ENCODE measurements at places on chromosomes 6 and 20. TPM values are rescaled to one million over a fixed set of nuclear protein-coding genes. Genes with fewer than 3 reads are reported as not detected.

Gene MLN
- total RNA-seq, result not detected

Gene WFDC2
- not detected for total RNA-seq

Gene TTK
- 1.3 TPM for total RNA-seq

Gene ARFGEF2
- 18.9 TPM for total RNA-seq

Gene TP53TG5
- not detected for total RNA-seq

Gene CSE1L
- total RNA-seq, result 18.6 TPM

Gene IL20RA
- not detected for total RNA-seq

DNA sequence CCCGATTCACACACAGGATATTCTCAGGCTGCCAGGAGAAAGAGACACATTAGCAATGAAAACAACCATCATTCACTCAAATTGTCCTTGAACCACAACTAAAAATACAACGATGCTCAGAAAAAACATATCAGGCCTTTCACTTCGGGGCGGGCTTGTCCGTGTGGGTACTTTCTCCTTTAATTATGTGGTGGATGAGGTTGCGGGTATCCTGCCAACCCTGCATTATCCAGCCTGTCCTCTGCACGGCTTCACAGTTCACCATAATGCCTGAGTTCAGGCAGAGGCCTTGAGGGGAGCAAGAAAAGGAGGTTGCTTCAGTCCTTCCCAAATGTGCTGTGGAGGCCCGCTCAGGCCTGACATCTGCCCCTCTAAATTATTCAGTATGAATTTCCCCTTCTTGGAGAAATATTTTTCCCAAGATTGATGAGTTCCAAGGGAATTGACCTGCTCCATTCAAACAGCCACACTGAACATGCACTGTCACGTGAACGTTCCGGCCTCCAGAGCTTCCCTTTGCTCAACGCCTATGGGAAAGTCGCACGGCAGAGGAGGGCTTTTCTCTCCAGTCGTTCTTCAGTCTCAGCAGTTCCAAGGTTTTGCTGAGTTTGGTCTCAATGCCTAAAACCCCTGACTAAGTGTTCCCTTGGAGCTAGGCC lies 70.3 kb downstream of the MYLK4 start:
- no peak for DNase-seq

DNA sequence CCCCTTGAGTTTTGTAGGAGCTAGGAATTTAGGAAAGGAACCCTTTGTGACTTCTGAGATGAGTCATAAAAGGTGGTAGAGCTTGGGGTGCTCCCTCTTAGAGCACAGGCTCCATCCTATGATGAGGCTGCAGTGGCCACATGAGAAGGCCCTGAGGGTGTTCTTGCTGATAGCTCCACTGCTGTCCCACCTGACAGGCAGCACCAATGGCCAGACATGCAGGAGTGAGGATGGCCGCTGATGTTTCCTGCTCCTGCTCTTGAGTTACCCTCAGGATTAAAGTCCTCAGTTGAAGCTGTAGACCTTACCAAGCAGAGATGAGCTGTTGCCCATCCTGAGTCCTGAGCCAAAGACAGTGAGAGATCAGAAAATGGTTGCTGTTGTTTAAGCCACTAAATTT lies 512.1 kb downstream of the CDH26 start:
- DNase-seq, result no peak

DNA sequence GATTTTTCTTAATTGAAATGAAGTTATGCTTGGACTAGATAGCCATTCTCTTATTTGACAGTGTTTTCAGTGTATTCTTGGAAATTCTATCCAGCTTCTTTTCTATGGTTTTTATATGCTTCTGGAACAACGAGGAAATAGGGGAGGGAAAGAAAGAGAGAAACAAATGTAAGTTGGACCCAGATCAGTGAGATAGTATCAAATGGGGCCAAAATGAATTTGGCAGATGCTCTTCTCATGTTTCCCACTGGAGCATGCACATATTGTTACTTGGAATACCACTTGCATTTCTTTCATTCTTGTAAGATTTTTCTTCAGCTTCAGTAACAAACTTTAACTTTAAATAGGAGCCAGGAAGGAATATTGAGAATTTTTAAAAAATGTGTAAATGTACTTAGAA lies 312.3 kb downstream of the PRL start:
- no peak for DNase-seq

DNA sequence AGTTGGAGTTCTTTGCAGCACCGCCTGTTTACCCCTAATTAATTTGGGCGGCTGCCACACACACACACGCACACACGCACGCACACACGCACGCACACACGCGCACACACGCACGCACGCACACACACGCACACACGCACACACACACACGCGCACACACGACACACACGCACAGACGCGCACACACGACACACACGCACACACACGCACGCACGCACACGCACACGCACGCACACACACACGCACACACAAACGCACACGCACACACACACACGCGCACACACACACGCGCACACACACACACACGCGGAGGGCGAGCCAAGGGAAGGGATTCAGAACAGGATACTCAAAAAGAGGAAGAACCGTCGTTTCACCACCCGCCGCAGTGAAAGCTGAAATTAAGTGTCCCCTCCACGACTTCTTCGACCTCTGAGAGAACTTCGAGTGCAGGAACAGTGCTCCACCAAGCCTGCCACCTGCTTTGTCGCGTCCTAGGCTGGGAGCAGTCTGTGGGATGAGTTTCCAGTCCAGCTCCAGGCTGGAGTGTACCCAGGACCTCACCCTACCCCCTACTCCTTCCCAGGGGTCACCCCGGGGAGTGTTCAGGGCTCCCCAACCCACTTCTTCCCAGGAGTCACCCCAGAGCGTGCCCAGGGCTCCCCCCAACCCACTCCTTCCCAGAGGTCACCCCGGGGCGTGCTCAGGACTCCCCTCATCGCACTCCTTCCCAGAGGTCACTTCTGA lies 1.1 kb downstream of the RNASET2 start:
- DNase-seq, result peak; percentile 87

DNA sequence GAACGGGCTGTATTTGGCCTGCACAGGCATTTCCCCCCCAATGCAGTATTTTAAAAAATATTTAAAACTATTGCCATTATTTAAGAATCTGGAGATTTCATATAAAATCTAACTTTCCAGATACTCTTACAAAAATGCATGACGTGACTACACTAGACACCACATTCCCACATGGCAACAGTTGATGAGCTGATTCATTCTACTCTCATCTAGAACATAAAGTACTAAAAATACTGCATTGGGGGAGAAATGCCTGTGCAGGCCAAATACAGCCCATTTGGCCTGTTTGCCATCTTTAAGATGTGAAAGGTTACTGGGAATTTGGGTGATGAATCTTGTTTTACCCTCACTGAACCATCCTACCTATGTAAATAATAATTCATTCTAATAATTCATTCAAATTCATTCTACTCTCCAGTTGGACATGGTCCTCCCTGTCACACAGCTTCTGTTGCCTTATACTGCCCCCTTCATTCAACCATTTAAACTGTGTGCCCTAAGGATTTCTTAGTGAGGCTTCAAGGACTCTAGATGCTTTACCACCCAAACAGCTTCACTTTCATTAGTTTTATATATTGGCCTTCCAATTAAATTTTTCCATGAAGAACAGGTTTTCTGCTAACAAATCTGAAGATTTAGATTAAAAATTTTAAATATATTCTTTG lies 6.9 kb upstream of the ZSCAN16 start:
- peak; percentile 45 for DNase-seq

DNA sequence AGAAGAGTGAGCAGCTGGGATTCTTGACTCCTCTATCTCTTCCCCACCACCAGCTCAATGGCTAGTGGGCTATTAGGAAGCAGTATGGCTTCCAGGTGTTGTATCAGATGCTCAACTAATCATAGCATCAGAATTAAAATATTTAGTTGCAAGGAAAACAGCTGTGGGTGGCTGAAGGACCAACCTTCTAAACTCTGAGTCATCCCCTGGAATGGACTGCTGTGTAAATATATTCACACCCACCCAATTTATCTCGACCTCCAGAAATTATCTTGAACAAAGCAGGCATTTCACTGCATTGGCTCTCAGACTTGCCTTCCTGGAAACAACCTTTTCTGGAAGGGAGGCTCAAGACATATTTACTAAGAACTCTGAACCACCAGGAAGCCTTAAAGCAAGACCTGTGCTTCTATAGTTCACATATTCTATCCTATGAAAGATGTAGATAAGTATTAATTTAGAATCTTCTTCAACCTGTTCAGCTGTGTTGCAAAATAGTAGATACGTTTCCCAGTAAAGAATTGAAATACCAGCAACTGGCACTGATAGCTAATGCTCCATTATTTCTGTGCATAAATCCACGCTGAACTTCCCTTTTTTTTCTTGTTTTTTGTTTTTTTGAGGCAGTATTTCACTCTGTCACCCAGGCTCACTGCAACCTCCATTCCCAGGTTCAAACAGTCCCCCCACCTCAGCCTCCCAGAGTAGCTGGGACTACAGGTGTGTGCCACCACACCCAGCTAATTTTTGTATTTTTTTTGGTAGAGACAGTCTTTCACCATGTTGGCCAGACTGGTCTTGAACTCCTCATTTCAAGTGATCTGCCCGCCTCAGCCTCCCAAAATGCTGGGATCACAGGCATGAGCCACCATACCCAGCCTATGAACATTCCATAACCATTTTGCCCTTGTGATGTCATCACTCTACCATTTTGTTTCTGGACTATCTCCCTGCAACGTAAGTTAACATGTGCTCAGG lies 56.9 kb upstream of the CD2AP start:
- no peak for DNase-seq

DNA sequence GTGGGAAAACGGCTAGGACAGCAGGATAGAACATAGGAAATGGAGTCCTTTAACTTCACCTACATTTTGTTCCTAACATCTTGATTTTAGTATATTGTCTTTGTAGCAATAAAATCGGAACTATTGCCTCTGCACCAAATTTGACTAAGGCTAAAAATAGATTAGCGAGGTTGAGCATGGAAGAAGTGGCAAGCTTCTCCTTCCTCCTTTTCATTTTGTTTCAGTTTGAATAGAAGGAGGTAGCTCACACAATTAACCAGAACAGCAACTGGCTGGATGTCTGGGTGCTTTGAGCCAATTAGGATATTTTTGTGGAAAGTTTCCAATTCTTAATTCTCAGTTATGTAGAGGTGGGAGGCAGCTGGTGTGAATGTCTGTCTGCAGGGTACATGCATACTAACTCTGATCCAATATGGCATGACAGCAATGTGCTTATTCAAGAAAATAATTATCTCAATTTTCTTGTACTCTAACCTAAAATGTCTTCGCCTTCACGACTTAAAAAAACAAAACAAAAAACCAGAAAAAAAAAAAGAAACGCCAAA lies 3.1 kb upstream of the HECA start:
- peak; percentile 57 for DNase-seq

DNA sequence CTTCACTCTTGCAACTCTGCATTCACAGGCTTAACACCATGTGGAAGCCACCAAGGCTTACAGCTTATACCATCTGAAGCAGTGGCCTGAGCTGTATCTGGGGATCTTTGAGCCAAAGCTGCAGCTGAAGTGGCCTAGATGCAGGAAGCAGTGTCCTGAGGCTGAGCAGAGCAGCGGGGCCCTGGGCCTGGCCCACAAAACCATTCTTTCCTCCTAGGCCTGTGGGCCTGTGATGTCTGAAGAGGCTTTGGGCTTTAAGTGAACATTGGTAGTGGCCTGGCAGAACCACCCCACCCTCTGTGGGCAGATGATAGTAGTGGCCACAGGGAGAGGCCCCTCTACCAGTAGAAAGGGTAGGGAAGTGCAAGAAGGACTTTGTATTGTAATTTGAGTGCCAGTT lies 6.9 kb upstream of the PREP start:
- DNase-seq, result no peak

GRCh38 chr6:52403627-52404026 lies 16.5 kb upstream of the EFHC1 start:
- DNase-seq, result no peak

GRCh38 chr6:37504024-37504423 lies 4.3 kb upstream of the CCDC167 start:
- DNase-seq, result no peak

DNA sequence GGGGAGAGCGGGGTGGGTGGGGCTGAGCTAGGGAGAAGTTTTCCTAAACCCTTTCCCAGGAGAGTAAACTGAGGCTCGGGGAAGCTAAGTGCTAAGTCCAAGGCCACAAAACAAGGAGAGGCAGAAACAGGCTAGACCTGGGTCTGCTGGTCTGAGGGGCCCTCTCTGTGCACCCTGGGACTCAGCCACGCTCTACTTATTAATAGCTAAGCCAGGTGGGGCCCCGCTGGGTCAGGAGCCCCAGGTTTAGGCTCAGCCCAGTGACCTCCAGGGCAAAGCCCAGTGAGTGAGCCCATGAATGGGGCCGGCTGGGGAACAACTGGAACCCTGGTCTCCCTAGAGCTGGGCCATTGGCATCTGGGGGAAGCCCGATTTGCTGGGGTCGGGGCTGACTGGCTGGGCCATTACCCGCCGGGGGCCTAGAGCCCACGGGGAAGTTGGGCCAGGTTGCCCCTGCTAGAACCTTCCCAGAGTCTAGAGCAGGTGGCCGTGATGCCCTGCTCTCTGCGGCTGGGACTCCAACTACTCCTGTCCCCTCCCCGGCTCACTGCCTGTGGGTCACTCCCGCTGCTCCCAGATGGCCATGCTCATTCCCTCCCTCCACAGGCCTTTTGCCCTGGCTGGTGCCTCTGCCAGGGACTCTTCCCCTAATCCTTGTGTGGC lies 24.1 kb upstream of the NOL4L start:
- DNase-seq, result no peak
